ENCODE measurements at places on chromosomes 2 and 18.

DNA sequence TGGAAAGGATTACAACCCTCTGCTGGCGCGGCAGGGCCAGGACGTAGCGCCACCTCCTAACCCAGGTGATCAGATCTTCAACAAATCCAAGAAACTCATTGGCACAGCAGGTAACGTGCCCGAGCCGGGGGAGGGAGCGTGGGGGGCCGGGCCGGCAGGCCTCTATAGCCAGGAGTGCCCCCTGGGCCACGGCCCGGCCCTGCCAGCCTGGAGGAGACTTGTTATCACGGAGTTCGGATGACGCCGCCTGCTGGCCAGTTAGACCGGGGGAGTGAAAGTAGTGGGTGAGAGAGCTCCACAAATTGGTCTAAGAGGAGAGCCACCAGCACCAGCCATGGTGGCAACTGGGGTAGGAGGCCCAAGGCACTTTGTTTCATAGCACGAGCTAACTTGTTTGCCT lies 8.6 kb upstream of the TMEM214 start:
- peak; percentile 77 for DNase-seq

GRCh38 chr2:10028988-10029874 lies 14.1 kb upstream of the KLF11 start:
- DNase-seq, result peak; percentile 77

GRCh38 chr2:37644191-37644590 lies 27.3 kb downstream of the CDC42EP3 start:
- DNase-seq, result no peak

DNA sequence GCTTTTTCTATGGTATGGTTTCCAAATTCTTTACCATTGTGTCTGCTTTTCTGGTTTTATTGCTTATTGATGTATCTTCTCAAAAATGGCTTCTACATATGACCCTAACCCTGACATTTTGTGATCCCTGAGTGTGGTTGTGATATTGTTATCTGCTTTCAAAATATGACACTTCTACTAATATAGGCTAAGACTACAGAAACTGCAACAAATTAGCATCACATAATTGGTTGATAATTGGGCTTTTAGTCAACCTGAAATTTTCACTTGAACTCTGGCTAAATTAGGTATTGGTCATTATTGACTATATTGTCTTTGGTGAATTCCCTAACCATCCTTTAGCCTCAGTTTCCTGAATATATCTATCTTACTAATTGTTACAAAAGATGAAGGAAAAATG lies 246.1 kb downstream of the PIK3C3 start:
- DNase-seq, result no peak

DNA sequence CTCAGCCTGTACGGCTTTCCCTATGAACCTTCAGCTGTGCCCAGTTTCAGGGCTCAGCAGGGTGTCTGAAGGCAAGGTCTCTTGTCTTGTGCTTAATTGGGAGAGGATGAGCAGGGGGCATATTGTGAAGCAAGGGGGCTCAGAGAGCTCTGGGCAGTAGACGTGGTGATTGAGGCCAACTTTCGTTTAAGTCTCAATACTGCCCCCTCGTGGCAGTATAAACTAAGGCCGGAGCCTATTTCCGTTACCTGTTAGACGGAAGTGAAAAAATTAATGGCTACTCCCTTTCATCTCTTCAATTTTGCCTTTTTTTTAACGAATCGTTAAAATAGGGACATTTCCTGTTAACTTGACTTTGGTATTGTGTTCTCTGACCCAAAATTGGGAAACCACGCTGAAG lies 193.4 kb downstream of the TDRD15 start:
- peak; percentile 62 for DNase-seq

DNA sequence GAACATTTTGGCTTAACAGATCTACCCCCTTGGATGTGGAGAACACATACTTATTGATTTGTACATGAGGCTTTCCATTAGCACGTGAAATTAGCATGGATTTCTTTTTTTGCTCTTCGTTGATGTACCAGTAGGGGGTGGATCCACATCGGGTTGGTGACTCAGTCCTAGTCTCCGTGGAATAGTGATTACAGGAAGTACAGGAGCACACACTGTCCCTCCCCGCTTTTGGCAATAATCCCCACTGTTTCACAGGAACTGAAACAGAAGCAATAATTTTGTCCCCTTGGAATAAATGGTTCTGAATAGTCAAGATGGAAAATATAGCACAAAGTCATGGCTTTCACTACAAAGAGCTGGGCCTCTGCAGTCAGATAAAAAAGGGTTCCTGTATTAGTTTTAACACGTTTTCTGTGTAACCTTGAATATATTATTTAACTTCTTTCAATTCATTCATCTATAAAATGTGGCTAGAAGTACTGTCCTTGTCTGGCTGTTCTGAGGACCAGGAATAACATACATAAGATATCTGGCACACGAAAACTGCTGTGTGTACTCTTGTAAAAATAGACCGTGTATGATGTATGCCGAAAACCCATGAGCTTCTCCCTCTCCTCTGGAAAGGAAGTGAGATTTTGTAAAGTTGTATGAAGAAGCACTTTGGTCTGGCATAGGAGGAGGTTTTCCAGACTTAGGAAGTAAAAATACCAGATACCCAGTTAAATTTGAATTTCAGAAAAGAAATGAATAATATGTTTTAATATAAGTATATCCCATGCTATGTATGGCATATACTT lies 229.2 kb downstream of the GALR1 start:
- no peak for DNase-seq

DNA sequence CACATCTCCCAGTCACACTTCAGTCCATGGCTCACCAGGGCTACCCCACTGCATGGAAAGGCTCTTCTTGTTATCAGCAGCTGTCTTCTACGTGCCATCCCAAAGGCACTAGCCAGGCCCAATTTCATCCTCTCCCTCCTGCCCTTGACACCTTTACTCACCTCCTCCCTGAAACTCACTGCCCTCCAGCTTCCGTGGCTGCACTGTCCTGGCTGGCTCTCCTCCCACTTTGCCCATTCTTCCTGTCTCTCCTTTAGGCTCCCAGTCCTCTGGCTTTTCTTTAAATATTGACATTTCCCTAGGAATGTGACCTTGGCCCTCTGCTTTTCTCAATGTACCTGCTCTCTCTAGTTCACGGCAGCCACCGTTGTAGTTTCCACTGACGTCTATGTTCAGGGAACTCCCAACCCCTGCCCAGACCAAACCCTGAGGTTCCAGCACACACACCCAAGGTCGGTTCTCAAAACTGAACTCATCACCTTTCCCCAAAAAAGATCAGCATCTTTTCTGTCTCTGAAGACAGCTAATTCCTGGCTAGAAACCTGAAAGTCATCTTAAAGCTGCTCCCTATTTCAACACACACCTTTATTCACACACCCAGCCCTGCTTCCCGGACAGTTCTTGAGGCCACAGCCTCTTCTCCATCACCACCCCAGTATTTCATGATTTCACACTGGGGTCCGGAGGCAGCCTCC lies 36.7 kb downstream of the WDFY1 start:
- DNase-seq, result peak; percentile 44

DNA sequence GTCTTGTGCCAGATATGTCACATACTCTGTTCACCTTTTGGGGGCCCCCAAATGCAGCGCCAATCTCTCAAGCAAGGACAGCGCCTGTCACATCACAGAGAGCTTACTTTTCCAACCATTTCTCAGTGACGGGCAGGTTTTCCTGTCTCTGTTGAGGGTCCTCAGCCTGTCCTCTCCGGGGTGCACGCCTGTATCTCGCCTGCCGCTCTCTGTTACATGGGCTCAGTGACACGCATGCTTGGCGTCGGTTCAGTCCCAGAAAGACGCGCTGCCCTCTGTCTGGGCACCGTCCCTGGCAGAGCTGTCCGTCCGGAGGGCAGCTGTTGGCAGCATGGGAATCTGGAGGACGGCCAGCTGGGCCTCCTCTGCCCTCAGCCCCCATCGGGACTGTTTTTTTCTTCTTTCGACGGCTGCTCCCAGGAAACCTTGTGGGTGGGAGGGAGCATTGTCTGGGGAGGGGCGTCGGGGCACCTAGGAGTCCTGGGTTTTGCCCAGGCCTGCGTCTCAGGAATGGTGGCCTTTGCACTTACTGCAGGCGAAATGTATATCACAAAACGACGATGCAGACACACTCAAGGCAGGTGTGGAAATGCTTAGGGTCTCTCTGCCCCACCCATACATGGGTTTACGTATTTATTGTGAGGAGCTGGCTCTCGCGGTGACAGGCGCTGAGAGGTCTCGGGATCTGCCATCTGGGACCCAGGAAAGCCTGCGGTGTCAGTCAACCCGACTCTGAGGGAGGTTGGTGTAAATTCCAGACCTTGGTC lies 30.9 kb downstream of the RTP5 start:
- DNase-seq, result peak; percentile 38

GRCh38 chr2:240875228-240876034 lies 6.8 kb downstream of the AGXT start:
- DNase-seq, result no peak

- no peak for DNase-seq
Measured at GRCh38 chr2:14751581-14751980, 119.1 kb downstream of the LRATD1 start.

DNA sequence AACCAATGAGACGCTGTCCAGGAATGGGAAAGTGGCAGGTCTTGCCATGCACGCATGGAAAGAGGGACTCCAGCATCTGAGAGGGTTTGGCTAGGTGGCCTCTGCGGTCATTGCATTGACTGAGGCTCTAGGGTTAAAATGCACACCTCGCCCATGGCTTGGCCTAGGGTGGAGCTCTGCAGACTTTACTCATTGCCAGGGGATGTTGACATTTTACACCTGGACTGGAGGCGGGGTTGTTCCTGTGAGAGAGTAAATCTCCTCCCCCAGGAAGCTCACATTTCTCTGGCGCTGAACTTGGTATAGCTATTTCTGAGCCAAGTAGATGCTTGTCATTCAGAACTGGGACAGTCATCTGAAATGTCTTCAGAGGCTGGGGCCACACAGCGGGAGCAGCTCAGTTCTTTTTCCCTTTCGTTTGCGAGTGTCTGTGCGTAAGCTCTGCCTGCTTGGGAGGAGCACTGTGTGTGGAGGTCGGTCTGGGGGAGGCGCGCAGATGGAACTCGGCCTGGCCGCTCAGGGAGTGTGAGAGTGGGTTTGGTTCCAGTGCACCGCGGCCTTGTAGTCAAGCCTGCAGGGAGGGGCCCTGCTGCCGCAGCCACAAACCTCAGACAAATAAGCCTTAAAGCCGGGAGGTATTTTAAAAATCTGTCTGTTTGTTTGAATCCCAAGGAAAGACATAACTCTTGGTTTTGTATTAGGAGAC lies 76.5 kb downstream of the LPIN1 start:
- DNase-seq, result no peak

GRCh38 chr18:4146797-4147196 lies 308.3 kb downstream of the DLGAP1 start:
- no peak for DNase-seq

DNA sequence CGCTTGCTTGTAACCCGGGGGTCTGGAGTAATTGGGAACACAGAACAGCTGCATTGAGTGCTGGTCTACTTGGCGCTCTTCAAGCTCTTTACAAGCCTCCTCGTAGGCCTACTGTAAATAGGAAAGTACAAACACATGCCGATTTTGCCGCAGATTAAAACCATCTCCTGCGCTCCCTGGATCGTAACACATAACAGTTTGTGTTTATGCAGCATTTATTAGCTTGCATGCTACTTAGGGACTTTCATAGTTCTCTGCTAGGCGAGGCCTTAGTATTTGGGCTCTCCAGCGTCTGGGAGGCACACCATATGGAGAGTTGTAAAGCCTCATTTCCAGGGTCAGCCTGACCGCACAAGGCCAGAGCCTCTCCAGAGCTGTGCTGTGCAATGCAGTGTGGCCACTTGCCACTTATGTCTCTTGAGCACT lies 84.0 kb upstream of the HAAO start:
- DNase-seq, result peak; percentile 25

DNA sequence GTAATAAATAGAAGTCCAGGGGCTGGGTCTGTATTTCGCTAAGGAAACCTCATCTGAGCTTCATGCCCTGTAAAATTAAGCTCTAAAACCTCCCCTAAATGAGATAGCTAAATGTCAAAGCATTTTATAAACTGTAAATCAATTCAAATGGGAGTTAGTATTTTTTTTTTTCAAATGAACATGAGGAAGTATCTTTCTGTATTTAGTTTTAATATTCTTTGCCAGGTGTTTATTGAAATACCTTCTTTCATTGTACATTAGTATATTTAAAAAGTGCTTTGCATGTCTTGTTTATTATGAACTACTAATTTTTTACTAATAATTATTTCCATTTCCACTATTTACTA lies 47.7 kb downstream of the ATIC start:
- no peak for DNase-seq

- DNase-seq, result peak; percentile 23
Measured at GRCh38 chr2:127173057-127173456, 47.0 kb downstream of the CYP27C1 start.

DNA sequence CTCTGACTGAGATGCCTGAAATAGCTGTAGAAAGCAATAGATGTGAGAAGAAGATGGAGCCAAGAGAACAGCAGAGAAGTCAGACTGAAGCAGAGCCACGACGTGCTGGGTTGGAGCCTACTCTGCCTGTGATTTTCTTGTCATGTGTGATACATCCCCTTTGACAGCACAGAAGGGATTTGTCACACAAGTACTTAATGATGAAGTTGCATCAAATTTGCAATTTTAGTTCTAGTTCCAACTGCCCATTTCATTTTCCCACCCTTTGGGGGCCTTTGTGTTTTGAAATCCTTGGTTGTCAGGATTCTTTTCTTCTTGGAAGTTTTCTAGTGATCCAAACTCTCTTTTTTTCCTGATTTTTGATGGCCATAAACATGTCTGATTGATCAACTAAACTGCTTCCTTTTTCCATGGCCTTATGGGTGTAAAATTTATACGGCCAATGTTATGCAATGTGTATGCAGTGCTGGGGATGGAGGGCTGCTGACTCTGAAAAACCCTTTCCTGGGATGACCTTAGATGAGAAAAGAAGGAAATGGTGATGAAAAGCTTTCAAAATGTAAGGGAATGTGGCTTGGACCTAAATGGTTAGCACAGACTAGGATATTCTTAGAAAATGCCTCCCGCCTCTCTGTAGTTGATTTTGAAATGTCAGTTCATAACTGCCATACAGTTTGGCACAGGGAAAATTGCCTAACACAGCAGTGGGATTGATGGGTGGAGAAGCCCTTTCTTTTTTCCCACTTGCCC lies 9.6 kb upstream of the B3GNT2 start:
- DNase-seq, result no peak

DNA sequence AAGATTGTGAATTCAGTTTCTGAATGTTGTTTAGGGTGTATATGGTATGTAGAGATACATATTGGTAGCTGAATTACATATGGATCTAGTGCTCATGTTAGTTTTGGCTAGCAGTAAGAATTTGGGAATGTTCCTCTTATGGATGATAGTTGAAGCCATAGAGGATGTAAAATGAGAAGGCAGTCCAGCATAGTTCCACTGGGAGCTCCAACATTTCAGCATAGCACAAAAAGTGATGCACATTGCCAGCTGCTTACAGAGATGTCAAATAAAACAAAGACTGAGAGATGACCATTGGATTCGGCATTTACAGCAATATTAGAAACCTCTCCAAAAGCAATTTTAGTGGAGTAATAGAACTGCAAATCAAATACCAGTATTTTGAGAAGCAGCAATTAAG lies 77.4 kb downstream of the EML4 start:
- no peak for DNase-seq

GRCh38 chr2:9560628-9561027 lies 5.0 kb upstream of the ADAM17 start:
- DNase-seq, result no peak

Measured in islet precursor cell (in vitro differentiated cells).